ENCODE measurements at places on chromosomes 6 and 20.

DNA sequence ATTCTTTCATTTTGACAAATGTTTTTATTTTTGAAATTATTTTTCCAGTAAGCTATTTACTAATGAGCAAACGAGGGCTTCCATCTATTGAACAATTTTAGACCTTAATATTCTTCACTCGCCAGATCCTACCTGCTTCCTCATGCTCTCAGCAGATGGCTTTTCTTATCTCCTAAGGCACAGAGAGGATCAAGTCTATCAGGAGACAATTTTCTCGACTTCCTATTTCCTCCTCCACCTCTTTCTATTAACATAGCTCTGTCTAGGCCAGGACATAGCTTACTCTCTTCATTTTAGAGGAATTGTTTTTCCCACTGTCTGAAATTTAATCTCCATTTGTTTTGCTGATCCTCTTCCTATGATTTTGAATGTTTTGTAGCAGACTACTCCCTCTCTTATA, 87.0 kb upstream of the MAN1A1 start:
- DNase-seq = no peak

DNA sequence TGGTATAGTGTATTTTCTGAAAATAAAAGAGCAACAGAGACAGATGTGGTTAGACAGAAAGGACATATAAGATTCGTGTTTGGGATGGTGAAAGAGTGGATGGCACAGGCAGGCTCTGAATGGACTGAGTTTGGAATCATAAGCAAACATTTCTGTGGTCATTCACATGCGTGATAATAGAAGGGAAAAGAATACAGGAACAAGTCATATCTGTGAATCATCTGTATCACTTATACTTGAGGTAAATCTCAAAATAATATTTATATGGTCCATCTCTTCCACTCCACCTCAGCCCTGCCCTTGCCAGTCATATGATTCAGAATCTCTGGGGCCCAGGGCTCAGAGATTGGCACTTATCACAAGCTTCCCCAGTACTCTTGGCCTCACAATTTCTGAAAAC, 535.1 kb downstream of the BCKDHB start:
- no peak for DNase-seq

DNA sequence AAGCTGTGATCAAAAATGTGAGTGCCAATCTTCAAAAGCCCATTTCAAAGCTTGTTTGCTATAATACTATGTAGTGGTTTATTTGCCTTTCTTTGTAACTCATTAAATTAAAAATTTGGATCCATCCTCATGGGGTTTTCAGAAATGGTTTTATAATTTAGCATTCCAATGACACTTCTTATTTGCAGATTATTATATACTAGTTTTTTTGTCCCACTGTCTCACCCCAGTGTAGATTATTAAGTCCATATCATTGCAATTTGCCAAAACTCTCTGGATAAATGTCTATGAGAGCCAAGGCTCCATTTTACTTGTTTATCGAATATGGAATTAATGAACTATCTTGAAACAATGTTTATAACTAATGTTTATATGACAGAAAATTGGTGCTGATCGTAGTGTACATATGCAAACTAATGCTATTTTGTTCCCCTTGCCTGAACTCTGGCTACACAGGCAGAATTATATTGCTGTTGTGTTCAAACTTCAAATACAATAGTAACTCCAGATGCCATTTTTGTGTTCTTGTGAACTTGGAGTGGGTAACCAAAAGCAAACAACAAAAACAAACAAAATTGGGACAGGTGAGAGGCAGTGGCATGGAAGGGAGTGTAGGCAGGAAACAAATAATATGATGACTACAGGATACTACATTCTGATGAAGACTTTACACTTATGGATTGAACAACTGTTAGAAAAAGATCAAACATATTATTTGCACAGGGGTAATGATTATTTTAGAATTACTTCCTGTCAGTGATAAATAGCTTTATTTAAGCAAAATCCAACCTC, 307.1 kb upstream of the FLRT3 start:
- no peak for DNase-seq

- no peak for DNase-seq
Measured at GRCh38 chr20:21357844-21358243, 39.5 kb downstream of the NKX2-4 start.

DNA sequence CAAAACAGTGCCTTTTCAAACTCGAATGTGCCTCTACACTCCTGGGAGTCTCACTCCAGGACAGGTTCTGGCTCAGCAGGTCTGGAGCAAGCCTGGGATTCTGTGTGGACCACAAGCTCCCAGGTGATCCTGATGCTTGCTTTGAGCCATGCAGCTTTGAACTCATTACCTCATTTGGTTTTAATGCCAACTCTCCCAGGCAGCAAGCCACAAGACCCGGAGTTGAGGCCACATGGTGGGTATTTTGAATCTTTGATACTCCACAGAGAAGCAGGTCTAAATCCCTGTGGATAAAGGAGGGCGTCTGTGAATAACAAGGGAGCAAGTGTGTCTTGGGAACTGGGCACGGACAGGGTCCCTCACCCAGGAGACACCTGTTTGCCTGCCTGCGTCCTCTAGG, 205.4 kb upstream of the CST7 start:
- no peak for DNase-seq

GRCh38 chr6:95577304-95578105, at the start of gene MANEA:
Gene MANEA, plus strand, starts transcription at chr6:95577535. Its CDS starts 8,905 bp downstream, at chr6:95586440.
- DNase-seq = peak; percentile 79

DNA sequence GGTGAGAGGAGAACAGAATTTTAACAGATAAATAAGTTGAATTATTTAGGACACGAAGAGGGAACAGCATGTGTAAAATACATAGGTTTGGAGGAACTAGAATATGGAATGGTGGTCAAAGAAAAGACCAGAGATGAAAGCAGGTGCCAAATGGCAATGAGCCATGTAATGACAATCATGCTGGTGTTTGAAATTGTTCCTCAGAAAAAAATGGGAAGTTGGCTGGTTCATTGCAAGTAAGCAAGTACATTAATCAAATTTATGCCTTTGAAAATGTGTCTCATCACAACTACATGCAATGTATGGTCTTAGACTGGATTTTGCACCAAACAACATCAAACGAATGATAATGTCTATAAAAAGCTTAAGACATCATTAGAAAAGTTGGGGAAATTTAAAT, 83.3 kb downstream of the SPTLC3 start:
- no peak for DNase-seq

- no peak for DNase-seq
Measured at GRCh38 chr6:37569743-37570481, 70.2 kb upstream of the CCDC167 start.

DNA sequence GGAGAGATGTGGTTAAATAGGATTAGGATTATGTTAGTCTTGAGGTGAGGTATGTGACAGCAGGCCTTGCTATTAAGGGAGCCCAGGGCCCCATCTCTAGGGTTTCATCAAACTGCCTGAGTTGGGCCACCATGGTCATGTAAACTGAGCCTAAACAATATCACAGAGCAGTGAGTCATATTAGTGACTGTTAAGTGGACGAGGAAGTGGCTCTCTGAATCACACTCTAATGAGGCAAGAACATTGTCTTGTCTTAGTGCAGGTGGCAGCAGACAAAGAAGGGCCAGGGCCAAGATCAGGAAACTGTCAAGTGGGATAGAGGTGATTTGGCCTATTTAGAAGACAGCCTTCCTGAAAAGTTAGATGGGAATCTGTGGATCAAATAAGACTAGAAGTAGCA, 23.1 kb downstream of the ENPP3 start:
- no peak for DNase-seq

GRCh38 chr6:77318256-77318655, 145.0 kb downstream of the HTR1B start:
- no peak for DNase-seq

DNA sequence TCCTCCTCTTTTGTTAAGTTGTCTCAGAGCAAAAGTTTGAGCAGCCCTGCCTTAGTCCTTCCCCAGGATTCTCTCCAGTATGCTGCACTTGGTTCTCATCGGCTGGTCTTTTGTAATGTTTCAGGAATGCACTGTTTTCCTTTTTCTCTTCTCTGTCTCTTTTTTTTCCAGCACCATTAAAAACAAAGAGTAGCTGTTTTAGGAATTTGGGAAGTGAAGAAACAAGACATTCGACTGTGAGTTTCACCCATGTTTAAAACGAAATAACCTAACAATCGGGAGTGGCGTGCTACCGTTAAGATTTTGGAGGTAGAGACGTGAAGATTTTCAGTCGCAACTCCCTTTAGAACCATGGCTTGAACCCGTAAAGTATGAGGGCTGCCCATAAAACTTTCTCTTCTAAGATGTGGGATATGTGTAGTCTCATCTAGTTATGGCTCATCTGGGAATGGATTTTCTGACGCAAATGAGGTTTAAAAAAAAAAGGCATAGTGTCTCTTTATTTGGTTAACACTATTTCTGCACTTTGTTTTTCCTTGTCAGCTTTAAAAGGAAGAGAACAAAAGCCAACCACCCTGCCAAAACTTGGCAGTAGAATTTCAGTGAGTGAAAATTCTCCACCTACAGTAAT, 35.9 kb upstream of the RAB23 start:
- DNase-seq = no peak

DNA sequence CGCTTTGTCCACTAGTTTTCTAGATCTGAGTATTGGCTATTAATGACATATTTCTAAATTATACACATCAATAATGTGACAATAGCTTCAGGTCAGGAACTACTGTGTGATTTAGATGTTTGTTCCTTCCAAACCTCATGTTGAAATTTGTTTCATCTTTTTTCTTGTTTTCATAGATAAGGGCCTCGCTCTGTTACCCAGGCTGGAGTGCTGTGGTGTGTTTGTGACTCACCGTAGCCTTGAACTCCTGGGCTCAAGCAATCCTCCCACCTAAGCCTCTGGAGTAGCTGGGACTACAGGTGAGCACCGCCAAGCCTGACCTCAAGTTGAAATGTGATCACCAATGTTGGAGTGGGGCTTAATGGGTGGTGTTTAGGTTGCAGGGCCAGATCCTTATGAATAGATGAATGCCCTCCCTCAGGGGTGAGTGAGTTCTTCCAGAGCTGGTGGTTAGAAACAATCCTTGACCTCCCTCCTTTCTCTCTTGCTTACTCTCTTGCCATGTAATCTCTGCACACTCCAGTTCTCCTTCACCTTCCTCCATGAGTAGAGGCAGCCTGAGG, 5.9 kb upstream of the NQO2 start:
- DNase-seq = no peak

GRCh38 chr6:15747354-15747883, 84.6 kb upstream of the DTNBP1 start:
- no peak for DNase-seq

DNA sequence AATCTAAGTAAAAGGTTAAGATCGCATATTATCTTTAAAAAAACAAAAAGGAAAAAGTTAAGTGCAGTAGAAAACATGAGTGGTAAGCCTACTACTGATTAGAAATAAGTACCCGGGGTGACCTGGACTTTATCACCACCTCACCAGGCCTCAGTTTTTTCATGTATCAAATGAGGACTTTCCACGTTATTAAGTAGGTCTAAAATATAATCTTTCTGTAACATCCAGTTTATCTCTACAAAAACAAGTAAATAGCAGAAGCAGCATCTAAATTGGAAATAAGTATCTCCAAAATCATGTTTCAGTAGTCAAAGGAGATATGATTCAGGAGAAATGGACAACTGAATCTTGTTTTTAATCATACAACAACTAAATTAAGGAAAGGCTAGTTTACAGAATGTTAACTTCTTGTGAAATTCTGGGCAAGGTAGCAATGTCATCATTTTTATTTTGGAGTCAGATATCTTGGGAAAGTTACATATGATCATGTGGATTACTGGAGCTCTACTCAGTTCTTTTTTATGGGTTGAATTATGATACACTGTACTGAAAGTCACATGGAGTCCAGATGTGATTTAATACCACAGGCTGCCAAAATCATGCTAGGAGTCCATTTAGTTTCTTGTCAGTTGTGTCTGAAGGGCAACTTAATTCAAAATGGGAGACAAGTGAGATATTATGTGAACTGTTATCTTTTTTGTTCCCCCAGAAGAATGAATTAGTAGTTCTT, 114.7 kb upstream of the PRL start:
- no peak for DNase-seq

DNA sequence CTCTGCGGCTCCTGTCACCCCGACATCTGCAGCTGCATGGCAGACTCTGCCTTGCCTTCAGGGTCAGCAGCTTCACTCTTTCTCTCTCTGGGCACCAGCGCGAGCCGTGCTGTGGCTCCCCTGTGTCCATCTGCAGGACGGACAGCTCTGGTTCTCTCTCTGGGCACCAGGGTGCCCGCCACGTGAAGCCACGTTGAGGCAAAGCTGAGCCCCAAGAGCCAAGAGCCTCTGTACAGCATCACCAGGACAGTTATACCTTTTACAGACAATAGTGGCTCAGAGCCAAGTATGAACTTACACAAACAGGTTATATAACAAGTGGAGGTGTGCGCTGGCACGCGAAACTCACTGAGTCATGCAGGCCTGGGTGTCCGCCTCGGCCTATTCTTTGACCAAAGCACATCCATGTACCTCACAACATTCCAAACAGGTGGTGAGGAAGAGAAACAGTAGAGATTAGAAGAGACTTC, 50.8 kb downstream of the FAM50B start:
- peak; percentile 88 for DNase-seq

GRCh38 chr6:109381061-109381746, 1.1 kb downstream of the CD164 start:
- no peak for DNase-seq

- DNase-seq = peak; percentile 98
Measured at GRCh38 chr20:47464380-47465101, 37.1 kb upstream of the NCOA3 start.

DNA sequence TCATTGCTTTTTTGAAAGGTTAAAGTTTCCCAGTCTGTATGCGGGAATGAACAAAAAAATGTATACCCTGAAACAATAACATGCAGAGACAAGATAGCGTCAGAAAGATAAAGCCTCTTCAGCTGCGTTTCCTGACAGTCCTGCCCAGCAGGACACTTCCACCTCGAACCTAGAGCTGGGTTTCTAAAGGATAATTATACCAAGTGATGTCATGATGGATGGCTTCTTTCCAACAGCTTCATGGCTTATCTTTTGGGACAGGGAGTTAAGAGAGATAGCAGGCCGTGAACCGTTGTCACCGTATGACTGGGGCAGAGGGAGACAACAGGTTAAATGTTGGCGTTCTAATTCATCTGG, 267.6 kb upstream of the SGK1 start:
- no peak for DNase-seq

DNA sequence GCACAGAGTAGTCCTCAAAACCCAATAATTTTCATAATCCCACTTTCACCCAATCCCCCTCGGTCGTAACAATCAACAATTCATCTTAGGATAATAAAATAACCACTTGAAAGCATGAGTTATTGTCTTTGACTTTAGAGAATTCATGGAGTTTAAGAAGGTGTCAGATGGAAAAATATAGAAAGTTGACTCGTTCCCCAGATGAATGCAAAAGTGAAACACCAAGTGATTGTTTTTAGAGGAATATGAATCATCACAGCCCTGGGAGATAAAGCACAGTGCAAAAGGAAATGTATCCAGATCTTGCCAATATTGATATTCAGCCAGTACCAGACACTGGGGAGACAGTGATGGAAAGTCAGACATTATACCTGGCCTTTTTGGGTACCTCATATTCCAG, 860.5 kb downstream of the DHX35 start:
- DNase-seq = no peak

Measured in RWPE2 (cell line).